ENCODE measurements at places on chromosomes 3 and 15.

GRCh38 chr3:72632129-72632528 lies 216.1 kb downstream of the SHQ1 start:
- no peak for DNase-seq

DNA sequence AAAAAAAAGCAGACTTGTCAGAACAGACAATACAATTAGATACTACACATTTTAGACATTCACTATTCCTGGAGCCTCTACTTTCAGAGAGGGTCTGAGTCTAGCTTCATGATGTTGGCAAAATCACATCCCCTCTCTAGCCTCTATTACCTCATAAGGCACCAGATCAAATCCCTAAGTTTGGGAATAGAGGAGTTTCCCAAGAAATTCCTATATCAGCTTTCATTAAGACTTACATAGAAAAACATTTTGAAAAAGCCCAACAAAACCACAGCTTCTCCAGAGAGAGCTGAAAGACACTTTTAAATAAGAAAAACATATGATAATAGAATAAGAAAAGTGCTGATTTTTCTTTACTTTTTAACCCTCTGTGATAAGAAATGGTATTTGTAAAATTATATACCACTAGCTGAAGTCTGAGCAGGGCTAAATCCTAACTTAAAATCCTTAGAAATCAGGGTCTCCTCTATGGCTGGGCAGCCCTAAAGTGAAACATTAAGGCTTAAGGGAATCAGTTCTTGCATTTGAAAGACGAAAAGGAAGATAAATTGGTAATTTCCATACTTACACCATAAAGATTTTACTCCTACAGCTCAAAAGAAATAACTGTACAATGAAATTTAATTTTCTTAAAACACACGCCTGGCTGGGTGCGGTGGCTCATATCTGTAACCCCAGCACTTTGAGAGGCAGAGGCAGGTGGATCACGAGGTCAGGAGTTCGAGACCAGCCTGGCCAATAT lies 4.3 kb downstream of the TBC1D2B start:
- peak; percentile 34 for DNase-seq

- no peak for DNase-seq
Observed at GRCh38 chr3:15612001-15612400, 10.5 kb downstream of the BTD start.

DNA sequence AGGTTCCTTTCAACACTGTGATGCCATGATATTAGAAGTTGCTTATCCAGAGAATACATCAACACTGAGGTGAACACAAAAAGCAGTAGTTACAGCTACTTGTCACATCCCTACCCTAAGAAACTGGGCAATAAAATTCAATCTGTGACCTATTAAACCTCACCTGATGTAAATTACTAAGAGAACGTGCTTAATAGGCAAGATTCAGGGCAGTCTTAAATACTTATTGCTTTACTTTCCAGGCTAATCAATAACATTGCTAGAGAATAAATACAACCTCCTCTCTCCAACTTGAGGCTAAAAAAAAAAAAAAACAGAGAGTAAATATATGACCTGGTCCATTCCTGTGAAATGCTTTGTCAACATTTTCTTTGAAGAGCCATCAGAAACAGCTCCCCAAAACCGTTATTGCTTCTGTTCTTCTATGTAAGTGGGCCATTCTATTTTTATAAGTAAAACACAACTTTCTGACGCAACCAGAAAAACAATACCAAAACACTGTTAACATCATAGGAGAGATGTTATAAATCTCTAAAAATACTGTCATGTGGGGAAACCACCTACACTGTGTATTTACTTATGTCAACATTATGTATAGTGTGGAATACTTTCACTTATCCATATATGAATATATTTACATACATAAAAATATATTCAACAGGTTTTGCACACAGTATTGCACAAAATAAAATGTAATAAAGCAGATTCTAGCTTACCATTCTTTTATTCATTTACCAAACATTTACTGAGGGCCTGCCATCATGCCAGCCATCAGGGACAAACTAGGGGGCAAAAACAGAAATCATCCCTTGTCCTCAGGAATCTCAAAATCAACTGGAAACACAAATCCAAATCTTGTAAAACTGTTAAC lies 2.7 kb downstream of the NKIRAS1 start:
- no peak for DNase-seq

DNA sequence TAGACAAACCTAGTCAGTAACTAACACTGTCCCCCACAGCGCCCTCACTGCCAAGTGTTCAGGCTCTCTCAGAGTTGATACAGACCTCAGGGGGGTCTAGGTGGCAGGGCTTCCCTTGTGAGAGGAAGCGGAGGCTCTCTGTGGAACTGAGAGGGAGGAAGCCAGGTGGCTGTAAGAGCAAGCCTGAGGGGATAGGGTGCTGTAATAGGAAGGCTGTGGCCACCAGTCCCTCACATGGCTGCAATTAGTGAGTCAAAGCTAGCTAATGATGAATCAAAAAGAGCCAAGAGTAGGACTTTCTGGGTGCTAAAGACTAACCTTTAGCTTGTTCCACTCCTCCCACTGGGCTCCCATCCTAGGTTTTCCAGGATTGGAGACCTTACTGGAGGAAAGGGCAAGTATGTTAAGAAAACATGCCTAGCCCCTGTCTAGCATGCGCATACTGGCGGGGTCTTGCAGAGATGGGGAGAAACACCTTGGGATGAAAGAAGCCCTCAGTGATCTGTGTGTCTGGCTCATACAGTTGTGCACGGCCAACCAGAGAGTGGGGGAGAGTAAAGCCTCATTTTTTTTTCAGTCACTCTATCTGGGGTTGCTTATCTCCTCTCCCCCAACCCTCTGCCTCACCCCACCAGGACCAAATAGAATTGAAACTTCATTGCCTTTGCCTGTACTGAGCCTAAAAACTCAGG lies 13.3 kb upstream of the SOX2 start:
- DNase-seq = no peak

All from EH (cell line).